WTC11 (cell line): ENCODE measurements at places on chromosomes 13 and 19. TPM values are rescaled to one million over a fixed set of nuclear protein-coding genes. Genes with fewer than 3 reads are reported as not detected.

- no peak overlapping the region for H3K4me3 ChIP-seq
- DNase-seq, result no peak
- H3K36me3 ChIP-seq, result no peaks in the 10 kb centered on the region
- H3K4me1 ChIP-seq, result no peaks in the 10 kb centered on the region
- no peak overlapping the region for H3K27ac ChIP-seq
- no peaks in the 10 kb centered on the region for H3K27me3 ChIP-seq
Measured at GRCh38 chr13:95256091-95256490, 45.2 kb downstream of the ABCC4 start.

- no peaks in the 10 kb centered on the region for H3K4me1 ChIP-seq
- no peak overlapping the region for H3K4me3 ChIP-seq
- no peaks in the 10 kb centered on the region; the same call in none of the 2 replicates for H3K27me3 ChIP-seq
- DNase-seq, result no peak
Measured at GRCh38 chr19:44943801-44944249, 1.8 kb downstream of the APOC4 start.

DNA sequence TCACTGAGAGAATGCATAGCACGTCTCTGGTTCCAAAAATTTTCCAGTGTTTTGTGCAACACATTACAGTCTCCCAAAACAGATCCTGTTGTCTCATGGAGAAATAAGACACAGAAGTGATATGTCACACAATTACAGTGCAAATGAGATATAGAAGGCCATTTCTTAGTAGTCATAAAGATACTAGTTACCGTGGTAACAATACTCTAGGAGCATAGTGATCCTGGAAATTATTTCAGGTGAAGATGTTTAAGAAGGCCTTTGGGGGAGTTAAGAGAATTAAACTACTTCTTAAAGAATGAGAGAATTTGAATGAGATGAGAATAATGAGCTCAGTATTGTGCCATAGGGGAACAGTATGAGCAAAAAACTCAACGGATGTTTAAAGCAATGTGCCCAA is 628.0 kb upstream of the MIR17HG start:
- H3K4me1 ChIP-seq, result peaks cover 13% of the 10 kb centered on the region
- no peak overlapping the region for H3K27ac ChIP-seq
- no peaks in the 10 kb centered on the region for H3K27me3 ChIP-seq
- no peak for DNase-seq
- H3K4me3 ChIP-seq, result no peak overlapping the region
- no peaks in the 10 kb centered on the region for H3K36me3 ChIP-seq

DNA sequence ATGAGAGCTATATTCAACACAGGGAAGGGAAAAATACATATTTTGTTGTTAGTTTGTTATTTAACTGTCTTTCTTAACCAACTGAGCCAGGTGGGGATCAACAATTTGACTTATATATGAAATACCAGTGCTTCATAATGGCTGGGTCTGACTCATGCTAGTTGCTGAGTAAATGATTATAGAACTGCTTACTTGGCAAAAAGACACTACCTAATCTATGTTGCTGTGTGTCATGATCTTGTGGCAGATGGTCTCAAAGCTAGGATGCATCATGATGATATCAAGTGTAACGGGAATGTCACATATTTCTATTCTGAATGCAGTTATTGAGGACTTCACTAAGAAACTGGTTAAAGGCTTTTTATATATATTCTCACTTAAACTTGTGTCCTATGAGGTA is 727.4 kb upstream of the SLITRK1 start:
- H3K27me3 ChIP-seq, result no peaks in the 10 kb centered on the region
- no peak overlapping the region for H3K27ac ChIP-seq
- H3K4me1 ChIP-seq, result peaks cover 3% of the 10 kb centered on the region; the same call in 1 of the 2 replicates
- DNase-seq, result no peak
- H3K36me3 ChIP-seq, result no peaks in the 10 kb centered on the region
- H3K4me3 ChIP-seq, result no peak overlapping the region

GRCh38 chr13:99391781-99392469 is 84.7 kb upstream of the GPR183 start:
- H3K4me1 ChIP-seq, result peaks cover 14% of the 10 kb centered on the region
- H3K36me3 ChIP-seq, result no peaks in the 10 kb centered on the region
- H3K4me3 ChIP-seq, result no peak overlapping the region

GRCh38 chr13:34421858-34422475 is 520.1 kb upstream of the NBEA start:
- peaks cover 16% of the 10 kb centered on the region for H3K4me1 ChIP-seq
- H3K27ac ChIP-seq, result no peak overlapping the region
- no peaks in the 10 kb centered on the region for H3K36me3 ChIP-seq
- no peaks in the 10 kb centered on the region for H3K27me3 ChIP-seq
- no peak overlapping the region for H3K4me3 ChIP-seq
- DNase-seq, result no peak

DNA sequence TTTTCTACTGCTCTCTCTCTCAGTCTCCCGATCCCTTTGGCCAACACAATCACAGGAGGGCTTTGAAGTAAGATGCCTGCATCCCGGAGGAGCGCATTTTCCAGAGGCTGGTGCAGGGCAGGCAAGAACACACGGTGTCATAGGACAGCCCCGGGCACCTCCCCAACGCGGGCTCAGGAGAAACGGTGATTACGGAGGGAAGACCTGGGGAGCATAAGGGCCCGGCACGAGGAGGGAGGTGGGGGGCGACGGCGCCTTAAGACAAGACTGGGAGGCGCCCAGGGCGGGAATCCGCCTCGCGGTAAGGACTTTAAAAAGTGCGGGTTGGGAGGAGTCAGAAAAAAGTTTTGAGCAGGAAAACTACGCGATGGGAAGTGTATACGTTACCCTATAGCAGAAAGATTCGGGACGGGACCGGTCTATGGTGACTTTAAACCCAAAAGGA is 18.7 kb upstream of the ZNF888 start:
- H3K36me3 ChIP-seq, result peaks cover 3% of the 10 kb centered on the region; the same call in 1 of the 2 replicates
- peaks cover 47% of the 10 kb centered on the region for H3K4me1 ChIP-seq
- peak overlapping the region; percentile 91 for H3K27ac ChIP-seq
- H3K4me3 ChIP-seq, result peak overlapping the region; percentile 94

DNA sequence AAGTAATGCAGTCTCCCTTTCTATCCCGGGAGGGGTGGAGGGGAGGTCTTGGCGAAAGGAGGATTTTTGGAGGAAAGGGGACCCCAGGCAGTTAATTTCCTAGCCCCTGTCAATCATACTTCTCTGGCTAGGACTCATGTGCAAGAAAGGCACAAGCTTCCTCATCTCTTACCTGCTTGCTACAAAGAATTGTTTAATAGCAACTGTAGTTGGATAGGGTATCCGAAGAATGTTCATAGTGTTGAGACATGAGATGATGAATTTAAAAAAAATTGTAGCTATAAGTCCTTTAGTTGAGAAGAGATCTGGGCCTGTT is 525 bp downstream of the BORA start:
- DNase-seq, result no peak
- H3K36me3 ChIP-seq, result peaks cover 19% of the 10 kb centered on the region
- H3K27ac ChIP-seq, result no peak overlapping the region
- no peaks in the 10 kb centered on the region for H3K27me3 ChIP-seq
- H3K4me3 ChIP-seq, result peak overlapping the region; percentile 91
- H3K4me1 ChIP-seq, result peaks cover 26% of the 10 kb centered on the region

- no peak overlapping the region for H3K27ac ChIP-seq
- no peaks in the 10 kb centered on the region; the same call in 1 of the 2 replicates for H3K27me3 ChIP-seq
- peaks cover 8% of the 10 kb centered on the region for H3K4me1 ChIP-seq
Measured at GRCh38 chr13:58876473-58876872, 1244.9 kb downstream of the PCDH17 start.

WDR88 gene
- total RNA-seq, result 0.28 TPM in 1 of 3 replicates, not detected in the others

CATSPERD gene
- 0.50 TPM in 1 of 3 replicates, not detected in the others for total RNA-seq

TPTE2 gene
- not detected in 3 replicates for total RNA-seq

METTL21C gene
- not detected in 3 replicates for total RNA-seq

FAM124A gene
- total RNA-seq, result 41.2 to 45.8 TPM (median 41.6 TPM) in 3 replicates

CYP4F3 gene
- 0.04 to 0.14 TPM (median 0.05 TPM) in 3 replicates for total RNA-seq
